Activated naive CD4-positive, alpha-beta T cell treated with anti-CD3 and anti-CD28 coated beads for 36 hours (primary cell): ENCODE measurements at places on chromosomes 16 and 17. TPM values are rescaled to one million over a fixed set of nuclear protein-coding genes. Genes with fewer than 3 reads are reported as not detected.

DNA sequence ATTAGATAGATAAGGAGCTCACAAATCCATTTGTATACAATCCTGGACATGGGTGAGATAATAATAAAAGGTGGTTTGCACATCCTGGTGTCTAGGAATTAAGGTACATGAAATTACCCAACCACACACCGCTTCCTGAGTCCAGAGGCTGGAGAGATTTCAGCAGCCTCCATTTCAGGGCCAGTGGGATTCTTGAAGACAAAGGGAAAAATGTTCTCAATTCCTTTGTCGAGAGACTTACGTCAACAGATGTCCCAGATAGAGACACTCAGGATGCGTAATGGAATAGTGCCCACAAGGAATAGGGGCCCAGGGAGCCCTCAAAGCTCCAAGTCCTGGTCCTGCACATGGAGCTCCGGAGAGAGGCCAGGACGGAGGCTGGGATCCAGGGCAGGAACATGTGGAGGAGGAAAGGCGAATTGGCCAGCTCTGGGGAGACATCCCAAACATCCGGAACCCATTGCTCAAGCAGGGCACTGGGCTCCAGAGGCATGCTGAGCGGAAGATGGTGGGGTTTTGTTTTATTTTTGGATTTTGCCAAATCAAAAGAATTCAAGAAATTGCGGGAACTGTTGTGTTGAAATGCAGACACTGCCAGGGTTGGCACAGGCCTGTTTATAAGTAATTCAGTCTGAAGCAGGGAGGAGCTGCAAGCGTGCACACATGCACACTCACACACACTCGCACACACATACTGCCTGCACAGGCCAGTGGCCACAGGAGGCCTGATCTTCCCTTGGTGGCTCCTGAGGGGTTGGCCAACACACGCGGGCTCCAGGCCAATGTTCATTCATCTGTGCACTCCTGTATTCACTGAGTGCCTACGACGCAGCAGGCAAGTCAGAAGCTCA lies 97.2 kb downstream of the NOG start:
- no peak for DNase-seq
- H3K27me3 ChIP-seq, result no peaks in the 10 kb centered on the region
- H3K4me3 ChIP-seq, result no peak overlapping the region
- H3K36me3 ChIP-seq, result no peaks in the 10 kb centered on the region
- no peak overlapping the region for H3K27ac ChIP-seq

DNA sequence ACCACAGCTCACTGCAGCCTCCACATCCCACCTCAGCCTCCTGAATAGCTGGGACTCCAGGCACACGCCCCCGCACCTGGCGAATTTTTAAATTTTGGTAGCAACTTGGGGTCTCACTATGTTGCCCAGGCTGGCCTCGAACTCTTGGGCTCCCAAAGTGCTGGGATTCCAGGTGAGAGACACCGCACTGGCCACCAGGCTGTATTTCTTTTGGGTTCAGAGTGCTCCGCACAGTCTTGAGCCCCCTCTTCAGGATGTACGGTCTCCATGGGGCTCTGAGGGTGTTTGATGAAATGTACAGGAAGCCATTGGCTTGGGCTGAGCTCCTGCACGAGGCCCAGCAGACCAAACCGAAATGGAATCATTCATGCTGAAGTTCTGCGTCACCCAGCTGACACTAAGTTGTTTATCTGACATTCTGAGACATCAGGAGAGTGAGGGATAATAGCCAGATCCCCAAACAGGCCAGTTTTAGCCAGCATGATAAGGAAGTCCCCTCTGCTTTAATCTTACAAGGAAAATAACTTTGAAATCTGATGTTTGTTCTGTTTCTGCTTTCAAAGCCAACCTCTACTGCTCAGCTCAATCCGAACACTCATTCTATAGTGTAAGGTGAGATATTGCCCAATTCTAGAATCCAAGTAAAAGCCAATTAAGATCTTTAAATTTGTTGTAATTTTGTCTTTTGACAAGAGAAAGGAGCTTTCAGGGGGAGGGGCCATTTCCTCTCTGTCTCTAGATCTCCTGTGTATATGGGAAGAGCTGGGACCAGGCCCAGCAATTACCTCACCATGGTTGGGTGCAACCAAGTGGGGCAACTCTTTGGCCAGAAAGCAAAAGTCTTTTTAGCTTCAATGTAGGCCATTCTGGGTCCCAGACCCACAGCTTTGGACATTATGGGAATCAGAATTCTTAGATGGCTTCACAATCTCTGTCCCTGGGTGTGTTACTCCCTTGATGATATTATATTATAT lies 23.7 kb downstream of the GPR142 start:
- H3K4me3 ChIP-seq, result no peak overlapping the region
- DNase-seq, result no peak
- H3K4me1 ChIP-seq, result no peaks in the 10 kb centered on the region
- no peaks in the 10 kb centered on the region for H3K36me3 ChIP-seq

Gene TEX14
- total RNA-seq, result 0.20 TPM

Gene CHD9NB
- 0.19 TPM for total RNA-seq
